ENCODE measurements at places on chromosomes 3 and 15. TPM values are rescaled to one million over a fixed set of nuclear protein-coding genes. Genes with fewer than 3 reads are reported as not detected.

The ITIH4 gene
- 55.4 TPM for total RNA-seq

The XYLB gene
- total RNA-seq: 6.2 TPM

The P2RY13 gene
- 2.6 TPM for total RNA-seq

GRCh38 chr15:25347707-25348106, 91.1 kb downstream of the UBE3A start:
- H3K27me3 ChIP-seq: no peaks in the 10 kb centered on the region
- DNase-seq: no peak
- H3K4me1 ChIP-seq: no peaks in the 10 kb centered on the region
- no peak overlapping the region for H3K27ac ChIP-seq

- no peak for DNase-seq
- H3K36me3 ChIP-seq: no peaks in the 10 kb centered on the region
- peaks cover 2% of the 10 kb centered on the region for H3K4me1 ChIP-seq
- no peak overlapping the region for H3K4me3 ChIP-seq
Measured at GRCh38 chr15:47607695-47608094, 109.6 kb upstream of the SEMA6D start.

DNA sequence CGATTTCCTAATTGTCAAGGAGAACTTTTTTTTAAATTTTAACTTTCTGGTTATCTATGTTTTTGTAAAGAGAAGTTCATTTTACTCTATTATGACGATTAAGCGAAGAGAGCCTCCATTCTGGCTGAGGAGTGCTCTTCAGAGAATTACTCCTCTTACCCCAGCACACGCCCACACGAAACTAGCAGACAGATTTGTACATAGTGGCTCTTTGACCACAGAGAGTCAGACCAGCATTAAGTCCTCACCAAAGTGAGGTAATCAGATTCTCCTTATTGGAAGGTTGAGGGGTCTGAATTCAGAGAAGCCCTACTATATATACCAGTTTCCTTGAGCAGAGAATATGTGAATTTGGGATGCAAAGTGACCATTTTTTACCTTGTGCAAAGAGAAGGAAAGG, 204.8 kb upstream of the TSC22D2 start:
- H3K4me1 ChIP-seq: no peaks in the 10 kb centered on the region
- no peaks in the 10 kb centered on the region for H3K36me3 ChIP-seq
- H3K27me3 ChIP-seq: no peaks in the 10 kb centered on the region
- H3K27ac ChIP-seq: no peak overlapping the region
- DNase-seq: no peak
- no peak overlapping the region for H3K4me3 ChIP-seq

DNA sequence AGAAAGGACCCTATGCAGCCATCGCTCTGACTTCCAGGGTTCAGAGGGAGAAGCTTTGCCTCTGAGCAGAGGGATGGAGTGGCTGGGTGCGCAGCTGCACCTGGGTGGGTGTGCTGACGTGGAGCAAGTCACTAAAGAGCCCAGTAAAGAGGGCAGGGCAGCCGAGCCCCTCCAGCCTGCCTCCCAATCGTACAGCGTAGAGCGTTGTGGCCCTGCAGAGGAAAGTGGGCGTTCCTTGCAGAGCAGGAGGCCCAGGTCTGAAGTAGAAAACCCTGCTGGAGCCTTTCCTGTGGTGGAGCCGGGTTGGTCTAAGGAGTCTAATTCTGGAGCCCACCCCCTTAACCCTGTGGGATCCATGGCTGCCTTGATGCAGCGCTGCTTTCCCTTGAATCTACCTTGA, 61.0 kb downstream of the ABTB1 start:
- no peak overlapping the region for H3K27ac ChIP-seq
- H3K36me3 ChIP-seq: no peaks in the 10 kb centered on the region
- H3K27me3 ChIP-seq: no peaks in the 10 kb centered on the region
- H3K4me3 ChIP-seq: no peak overlapping the region

- no peak overlapping the region for H3K27ac ChIP-seq
- no peak for DNase-seq
- H3K4me1 ChIP-seq: no peaks in the 10 kb centered on the region
- no peaks in the 10 kb centered on the region for H3K27me3 ChIP-seq
Measured at GRCh38 chr3:105912891-105913290, 44.1 kb upstream of the CBLB start.

GRCh38 chr3:78402720-78403119, 1362.8 kb downstream of the ROBO2 start:
- no peaks in the 10 kb centered on the region for H3K36me3 ChIP-seq
- no peak overlapping the region for H3K4me3 ChIP-seq
- DNase-seq: no peak
- H3K27ac ChIP-seq: no peak overlapping the region
- H3K4me1 ChIP-seq: no peaks in the 10 kb centered on the region

Measured in aorta (tissue), 5 donors.